ENCODE measurements at places on chromosomes 11 and 22. TPM values are rescaled to one million over a fixed set of nuclear protein-coding genes. Genes with fewer than 3 reads are reported as not detected.

DNA sequence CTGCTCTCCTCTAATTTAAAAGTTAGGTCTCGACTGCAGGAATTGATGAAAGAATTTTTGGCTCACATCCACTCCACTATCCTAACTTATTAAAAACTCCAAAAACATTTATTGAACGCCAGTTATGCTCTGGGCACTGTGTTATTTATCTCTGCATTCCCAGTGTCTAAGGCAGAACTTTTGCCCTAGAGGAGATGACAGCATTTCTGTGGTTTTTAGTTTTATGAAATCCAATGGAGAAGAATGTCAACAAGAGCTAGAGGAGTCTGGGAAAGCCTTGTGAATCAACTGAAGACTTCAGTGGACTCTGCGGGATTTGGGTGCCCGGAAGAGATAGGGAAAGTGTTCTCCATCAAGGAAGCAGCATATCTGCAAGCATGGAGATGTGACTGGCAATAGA, 217.0 kb upstream of the PGR start:
- DNase-seq, result no peak

DNA sequence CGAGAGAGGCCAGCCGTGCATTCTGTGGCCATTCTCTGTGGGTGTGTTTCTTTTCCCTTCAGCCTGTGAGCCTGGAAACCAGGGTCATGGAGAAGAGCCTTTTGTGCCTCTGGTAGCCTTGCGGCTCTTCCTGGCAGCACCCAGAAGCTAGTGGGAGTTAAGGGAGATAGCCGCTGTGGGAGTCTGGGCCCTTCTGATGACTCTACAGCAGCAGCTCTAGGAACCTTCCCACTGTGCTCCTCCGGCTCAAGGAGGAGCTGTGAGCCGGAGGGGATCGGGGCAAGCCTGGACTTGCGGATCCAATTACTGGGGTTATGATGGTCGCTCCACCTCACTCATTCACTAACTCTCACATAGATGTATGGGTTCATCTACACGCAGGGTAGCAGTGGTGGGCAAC, 10.5 kb downstream of the GTPBP1 start:
- no peak for DNase-seq

Gene TOMM22
- 162 TPM for total RNA-seq

Gene CYB5R2
- total RNA-seq, result not detected

Gene BTBD10
- total RNA-seq, result 107 TPM

All from Caki2 (cell line).